ENCODE measurements at places on chromosomes 11 and 22. TPM values are rescaled to one million over a fixed set of nuclear protein-coding genes. Genes with fewer than 3 reads are reported as not detected.
A peak's percentile ranks its signal among the peaks of the same experiment; 100 is the strongest.

DNA sequence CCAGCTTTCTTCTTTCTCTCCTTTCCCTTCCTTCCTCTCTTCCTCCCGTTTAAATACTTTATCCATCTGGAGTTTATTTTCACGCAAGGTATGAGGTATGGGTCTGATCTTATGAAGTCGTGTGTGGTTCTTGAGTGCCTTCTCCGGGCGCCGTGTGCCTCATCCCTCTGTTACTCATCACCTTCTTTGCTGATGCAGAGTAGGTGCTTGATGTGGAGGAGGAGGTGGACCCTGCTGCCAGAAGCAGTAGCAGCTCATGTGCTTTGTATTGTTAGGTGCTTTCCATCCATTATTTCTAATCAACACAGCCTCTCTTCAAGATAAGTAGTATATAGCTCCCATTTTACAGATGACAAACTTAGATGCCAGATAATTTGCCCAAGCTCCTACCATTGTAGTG, 47.0 kb downstream of the TNRC6B start:
- no peak overlapping the region for H3K27ac ChIP-seq
- H3K4me1 ChIP-seq, result peaks cover 52% of the 10 kb centered on the region
- H3K27me3 ChIP-seq, result no peaks in the 10 kb centered on the region
- no peak overlapping the region for H3K4me3 ChIP-seq
- no peak for DNase-seq

DNA sequence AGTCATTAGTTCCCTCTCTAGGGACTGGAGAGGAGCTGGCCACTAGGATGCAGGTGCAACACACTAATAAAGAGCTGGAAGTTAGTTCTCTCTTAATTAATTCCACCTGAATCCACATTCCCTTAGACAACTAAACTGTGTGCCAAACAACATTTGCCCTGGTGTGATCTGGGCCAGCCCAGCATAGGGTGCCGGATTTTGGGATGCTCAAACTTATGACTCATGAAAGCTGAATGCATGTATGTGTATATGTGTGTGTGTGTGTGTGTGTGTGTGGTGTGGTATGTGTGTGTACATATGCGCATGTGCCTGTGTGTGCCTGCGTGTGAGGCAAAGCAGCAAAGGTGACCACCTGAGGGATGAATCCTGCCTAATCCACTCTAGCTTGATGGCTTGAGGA, 110.7 kb downstream of the EHF start:
- DNase-seq, result no peak
- H3K27ac ChIP-seq, result no peak overlapping the region
- H3K4me1 ChIP-seq, result no peaks in the 10 kb centered on the region
- no peaks in the 10 kb centered on the region for H3K27me3 ChIP-seq

CLMP gene
- total RNA-seq, result 34.3 TPM

DNA sequence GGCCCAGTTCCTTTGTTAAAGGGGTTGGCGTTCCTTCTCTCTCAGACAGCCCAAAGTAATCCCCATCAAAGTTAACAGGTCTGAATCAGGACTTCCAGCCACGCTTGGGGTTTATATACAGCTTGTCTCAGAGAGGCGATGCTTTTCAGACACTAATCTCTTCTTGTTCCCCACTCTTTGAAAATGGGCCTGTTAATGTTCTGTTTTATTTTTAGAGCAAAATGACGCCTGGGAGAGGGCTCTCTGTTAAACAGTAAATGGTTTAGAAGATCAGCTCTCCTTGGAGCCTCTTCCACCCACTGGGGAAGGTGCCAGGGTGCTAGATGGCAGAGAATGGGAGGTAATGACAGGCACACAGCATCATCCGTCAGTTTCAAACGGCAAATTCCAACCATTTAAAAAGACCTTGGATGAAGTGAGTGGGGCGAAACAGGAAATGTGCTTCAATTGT, 235.9 kb upstream of the NARS2 start:
- H3K27ac ChIP-seq, result peak overlapping the region; percentile 32
- no peaks in the 10 kb centered on the region for H3K27me3 ChIP-seq
- no peaks in the 10 kb centered on the region for H3K36me3 ChIP-seq
- no peak overlapping the region for H3K4me3 ChIP-seq

DNA sequence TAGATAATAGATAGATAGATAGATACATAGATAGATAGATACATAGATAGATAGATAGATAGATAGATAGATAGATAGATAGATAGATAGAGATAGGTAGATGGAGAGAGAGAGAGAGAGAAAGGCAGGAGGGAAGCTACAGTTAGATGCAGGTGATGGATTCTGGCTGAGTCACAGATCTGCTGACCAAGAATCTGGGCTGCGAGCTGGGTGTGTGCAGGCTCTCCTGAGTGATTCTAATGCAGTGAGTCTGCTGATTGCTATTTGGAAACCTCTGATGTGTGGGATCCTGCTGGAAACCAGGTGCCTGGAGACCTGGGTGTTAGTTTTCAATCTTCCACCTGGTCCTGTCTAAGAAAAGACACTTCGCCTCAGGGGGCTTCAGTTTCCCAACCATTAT, 1441.8 kb downstream of the TBC1D22A start:
- no peaks in the 10 kb centered on the region for H3K36me3 ChIP-seq
- no peaks in the 10 kb centered on the region for H3K4me1 ChIP-seq
- H3K27ac ChIP-seq, result no peak overlapping the region
- H3K4me3 ChIP-seq, result no peak overlapping the region

GRCh38 chr11:131858505-131858904, 488.1 kb downstream of the NTM start:
- DNase-seq, result no peak
- H3K27me3 ChIP-seq, result no peaks in the 10 kb centered on the region
- H3K4me3 ChIP-seq, result no peak overlapping the region
- no peaks in the 10 kb centered on the region for H3K36me3 ChIP-seq
- no peak overlapping the region for H3K27ac ChIP-seq
- H3K4me1 ChIP-seq, result no peaks in the 10 kb centered on the region

DNA sequence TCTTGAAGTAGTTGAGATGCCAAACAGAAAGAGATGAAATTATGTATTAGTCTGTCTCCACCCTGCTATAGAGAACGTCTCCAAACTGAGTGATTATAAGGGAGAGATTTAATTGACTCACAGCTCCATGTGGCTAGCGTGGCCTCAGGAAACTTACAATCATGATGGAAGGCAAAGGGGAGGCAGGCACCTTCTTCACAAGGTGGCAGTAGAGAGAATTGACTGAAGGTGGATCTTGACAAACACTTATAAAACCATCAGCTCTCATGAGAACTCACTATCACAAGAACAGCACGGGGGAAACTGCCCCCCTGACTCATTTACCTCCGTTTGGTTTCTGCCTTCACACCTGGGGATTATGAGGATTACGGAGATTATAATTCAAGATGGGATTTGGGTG, 794.0 kb downstream of the CNTN5 start:
- no peaks in the 10 kb centered on the region for H3K4me1 ChIP-seq
- no peaks in the 10 kb centered on the region for H3K27me3 ChIP-seq
- no peaks in the 10 kb centered on the region for H3K36me3 ChIP-seq
- DNase-seq, result no peak
- H3K27ac ChIP-seq, result no peak overlapping the region
- no peak overlapping the region for H3K4me3 ChIP-seq

All from right atrium auricular region (tissue), 2 donors.